ENCODE measurements at places on chromosomes 5 and 9.

DNA sequence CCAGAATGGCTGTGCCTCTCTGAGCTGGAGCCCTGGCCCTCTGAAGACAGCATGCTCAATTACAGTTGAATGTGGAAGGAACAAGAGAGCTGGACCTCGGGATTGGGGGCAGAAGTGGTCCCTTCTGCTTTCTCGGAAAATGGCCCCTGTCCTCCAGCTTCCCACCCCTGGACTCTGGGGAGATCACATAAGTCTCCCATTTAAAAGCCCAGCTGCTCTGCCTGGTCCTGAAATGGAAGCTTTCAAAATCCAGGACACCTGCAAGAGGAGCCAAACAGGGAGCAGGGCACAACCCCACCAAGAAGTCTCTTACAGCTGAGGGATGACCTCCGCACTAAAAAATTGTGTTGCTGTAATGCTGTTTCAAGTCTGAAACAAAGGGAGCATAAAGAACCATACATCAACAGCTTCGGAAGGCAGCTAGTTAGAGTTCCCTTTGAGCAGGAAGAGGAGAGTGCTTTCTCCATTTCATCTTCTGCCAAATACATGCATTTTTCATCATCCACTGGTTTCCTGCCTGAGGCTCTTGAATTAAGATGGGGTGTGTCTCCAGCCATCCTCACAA lies 48.2 kb downstream of the TGFBI start:
- DNase-seq: no peak

GRCh38 chr5:135053278-135053677 lies 19.2 kb upstream of the PITX1 start:
- DNase-seq: peak; percentile 47

- peak; percentile 62 for DNase-seq
Measured at GRCh38 chr5:97297063-97297703, 114.1 kb upstream of the RIOK2 start.

DNA sequence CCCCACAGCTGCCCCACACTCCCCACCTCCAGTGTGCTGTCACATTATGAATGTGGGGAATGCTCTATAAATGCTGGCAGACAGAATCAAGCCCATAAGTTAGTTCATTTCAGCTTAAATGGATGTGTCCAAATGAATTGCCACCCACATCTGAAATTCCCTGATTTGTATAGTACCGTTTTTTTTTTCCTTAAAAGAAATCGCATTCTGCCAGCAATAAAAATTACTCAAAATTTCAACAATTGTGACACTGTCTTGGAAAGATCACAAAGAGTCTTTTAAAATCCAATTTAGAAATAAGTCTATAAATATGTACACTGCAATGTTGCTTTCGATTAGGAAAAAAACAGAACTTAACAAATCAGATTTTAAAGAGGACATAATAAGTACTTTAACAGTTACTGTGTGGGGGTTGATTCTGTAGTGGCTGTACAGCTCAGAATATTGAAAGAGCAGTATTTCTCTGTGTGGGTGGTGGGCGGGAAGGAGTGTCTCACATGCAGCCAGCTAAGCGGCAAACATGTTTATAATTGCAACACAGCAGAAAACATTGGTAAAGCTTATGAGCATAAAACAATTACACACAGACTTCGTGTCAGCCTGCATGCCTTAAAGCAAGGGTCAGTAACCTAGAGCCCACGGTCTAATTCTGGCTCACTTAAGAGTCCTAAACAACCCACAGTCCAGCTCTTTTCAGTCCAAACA lies 24.9 kb upstream of the CSNK1G3 start:
- DNase-seq: no peak

GRCh38 chr5:116504593-116505166 lies 69.9 kb downstream of the SEMA6A start:
- DNase-seq: no peak

GRCh38 chr9:12329623-12329985 lies 363.6 kb upstream of the TYRP1 start:
- DNase-seq: no peak

- no peak for DNase-seq
Measured at GRCh38 chr9:20476912-20477521, 145.3 kb downstream of the MLLT3 start.

DNA sequence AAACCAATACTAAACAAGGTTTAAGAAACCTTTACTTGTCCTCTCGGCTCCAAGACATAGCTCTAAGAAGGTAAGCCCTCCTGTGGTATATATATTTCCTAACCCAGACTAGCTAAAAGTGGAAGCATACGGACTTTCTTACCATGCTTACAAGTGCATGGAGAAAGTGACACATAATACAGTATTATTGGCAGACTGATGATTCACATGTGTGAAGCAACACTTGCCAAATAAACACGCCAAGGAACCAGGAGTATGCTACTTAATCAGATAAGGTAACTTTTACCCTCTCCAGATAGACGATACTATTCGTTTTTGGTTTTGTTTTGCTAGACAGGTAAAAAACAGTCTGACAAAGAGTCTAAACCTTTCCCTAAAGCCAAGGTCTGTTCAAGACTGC lies 264.1 kb downstream of the MLLT3 start:
- peak; percentile 15 for DNase-seq

GRCh38 chr9:128916745-128917144 lies 4.0 kb upstream of the PHYHD1 start:
- no peak for DNase-seq

GRCh38 chr9:71637926-71638325 lies 130.4 kb downstream of the CEMIP2 start:
- DNase-seq: no peak

- DNase-seq: peak; percentile 87
Measured at GRCh38 chr9:27432308-27432707, 91.8 kb upstream of the IFNK start.

- DNase-seq: no peak
Measured at GRCh38 chr5:158152136-158152535, 293.2 kb upstream of the CLINT1 start.

GRCh38 chr9:34986540-34987047 lies 3.0 kb upstream of the DNAJB5 start:
- peak; percentile 45 for DNase-seq

DNA sequence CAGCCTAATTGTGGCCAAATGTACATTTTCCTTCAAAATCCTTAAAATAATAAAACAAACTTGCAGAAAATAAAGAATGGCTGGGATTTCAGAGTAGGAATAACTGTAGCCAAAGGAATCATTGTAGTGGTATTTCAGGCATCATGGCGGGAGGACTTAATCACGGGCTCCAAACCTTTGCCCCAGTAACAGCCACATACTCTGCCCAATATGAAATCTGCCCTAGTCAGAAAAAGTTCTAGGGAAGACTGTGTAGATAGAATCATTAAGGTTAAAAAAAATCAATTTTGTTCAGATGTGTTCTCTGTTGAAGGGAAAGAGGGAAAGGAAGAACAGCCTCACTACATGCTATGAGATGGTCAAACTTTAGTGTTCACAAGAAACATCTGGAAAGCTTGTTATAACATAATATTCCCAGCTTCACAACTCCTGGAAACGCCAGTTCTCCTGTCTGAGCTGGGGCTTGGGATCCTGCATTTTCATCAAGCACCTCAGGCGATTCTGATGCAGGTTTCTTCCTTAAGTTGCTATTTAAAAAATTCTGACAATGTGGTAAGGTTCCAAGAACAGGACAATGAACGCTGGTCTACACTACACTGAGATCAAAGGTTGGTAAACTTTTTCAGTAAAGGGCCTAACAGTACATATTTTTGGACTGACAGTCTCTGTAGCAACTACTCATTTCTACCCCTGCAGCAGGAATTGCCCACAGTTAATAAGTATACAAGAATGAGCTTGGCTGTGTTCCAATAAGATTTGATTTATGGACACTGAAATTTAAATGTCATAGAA lies 87.9 kb downstream of the CEMIP2 start:
- peak; percentile 16 for DNase-seq

- DNase-seq: no peak
Measured at GRCh38 chr5:119343766-119344165, 12.1 kb upstream of the TNFAIP8 start.

- no peak for DNase-seq
Measured at GRCh38 chr5:158116965-158117364, 258.0 kb upstream of the CLINT1 start.

- DNase-seq: peak; percentile 73
Measured at GRCh38 chr5:16690243-16690852, 73.6 kb upstream of the RETREG1 start.

DNA sequence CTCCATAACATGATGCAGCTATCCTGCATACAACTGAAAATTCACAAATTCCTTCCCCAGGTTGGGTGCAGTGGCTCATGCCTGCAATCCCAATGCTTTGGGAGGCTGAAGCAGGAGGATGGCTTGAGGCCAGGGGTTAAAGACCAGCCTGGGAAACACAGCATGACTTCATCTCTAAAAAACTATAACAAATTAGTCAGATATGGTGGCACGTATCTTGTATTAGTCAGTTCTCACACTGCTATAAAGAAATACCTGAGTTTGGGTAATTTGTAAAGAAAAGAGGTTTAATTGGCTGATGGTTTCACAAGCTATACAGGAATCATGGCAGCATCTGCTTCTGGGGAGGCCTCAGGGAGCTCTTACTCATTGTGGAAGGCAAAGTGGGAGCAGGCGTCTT lies 56.4 kb upstream of the DAPK1 start:
- DNase-seq: no peak

GRCh38 chr9:1879501-1879900 lies 135.6 kb upstream of the SMARCA2 start:
- DNase-seq: no peak

DNA sequence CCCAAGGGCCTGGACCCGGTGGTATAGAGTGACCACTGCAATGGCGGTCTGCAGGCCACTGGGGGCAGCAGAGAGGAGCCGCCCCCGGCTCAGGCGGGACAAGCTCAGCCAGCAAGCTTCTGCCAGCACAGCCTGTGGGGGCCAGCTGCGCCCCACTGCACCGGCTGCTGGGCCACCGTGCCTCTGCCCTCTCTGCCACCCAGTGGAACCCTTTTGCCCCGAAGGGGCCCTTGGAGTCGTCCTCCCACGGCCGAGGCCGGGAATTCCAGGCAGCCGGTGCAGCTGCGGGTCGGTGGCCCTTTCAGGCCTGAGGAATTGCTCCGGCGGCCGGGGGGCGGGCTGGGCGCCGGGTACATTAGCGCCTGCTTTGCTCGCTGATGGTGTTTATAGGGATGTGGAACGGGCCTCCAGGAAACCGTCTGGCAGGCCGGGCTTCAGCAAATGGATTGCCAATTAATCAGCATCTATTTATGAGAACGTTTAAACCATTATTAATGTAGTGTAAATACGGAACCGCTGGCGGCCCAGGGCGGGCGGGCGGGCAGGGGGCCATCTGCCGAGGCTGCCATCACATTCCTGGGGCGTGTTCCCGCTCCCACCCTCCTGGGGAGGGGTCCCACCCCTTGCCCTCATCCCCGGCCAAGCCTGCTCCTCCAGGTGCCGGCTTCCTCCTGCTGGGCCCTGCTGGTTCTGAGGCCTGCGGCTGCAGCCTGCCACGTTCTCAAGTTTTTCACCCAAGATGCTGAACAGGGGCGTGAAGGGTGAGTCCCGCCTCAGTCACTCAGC lies 127.4 kb downstream of the BARX1 start:
- DNase-seq: peak; percentile 73

- DNase-seq: no peak
Measured at GRCh38 chr9:16281707-16282106, 588.8 kb downstream of the BNC2 start.

DNA sequence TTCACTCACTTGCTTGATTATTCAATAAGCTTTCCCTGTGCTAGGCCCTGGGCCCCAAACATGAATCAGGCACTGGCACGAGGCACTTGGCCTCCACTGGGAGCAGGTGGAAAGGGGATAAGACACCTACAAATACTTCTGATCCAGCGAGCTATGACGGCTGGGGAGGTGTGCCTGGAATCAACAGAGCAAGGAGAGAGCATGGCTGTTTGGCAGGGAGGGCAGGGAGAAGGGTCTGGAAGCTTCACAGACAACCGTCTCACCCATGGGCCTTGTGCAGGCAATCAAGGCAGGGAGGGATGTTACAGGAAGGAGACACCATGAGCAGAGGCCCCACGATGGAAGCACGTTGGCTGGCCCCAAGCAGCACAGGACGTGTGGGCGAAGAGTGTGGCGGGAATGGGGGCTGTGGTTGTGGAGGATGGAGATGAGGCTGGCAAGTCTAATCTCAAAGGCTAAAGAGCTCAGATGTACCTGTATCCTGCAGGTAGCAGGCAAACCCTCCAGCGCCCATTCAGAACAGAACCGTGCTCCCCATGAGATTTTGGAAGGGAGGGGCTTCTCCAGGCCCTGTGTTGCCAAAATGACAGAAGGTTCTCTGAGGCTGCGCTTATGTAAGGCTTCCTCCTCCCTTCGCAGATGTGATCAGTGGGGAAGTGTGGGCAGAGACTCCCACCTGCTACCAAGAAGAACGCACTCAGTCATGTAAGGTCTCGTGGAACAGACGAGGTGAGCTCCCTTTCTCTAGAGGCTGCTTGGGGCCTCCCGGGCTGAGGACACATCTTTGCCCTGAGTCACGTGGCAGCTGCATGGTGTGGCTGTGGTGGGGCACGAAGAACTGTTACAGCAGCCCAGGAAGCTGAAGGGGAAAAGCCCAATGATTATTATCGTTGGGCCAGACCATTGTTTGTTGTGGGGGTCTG lies 189.7 kb downstream of the DAB2IP start:
- DNase-seq: no peak

DNA sequence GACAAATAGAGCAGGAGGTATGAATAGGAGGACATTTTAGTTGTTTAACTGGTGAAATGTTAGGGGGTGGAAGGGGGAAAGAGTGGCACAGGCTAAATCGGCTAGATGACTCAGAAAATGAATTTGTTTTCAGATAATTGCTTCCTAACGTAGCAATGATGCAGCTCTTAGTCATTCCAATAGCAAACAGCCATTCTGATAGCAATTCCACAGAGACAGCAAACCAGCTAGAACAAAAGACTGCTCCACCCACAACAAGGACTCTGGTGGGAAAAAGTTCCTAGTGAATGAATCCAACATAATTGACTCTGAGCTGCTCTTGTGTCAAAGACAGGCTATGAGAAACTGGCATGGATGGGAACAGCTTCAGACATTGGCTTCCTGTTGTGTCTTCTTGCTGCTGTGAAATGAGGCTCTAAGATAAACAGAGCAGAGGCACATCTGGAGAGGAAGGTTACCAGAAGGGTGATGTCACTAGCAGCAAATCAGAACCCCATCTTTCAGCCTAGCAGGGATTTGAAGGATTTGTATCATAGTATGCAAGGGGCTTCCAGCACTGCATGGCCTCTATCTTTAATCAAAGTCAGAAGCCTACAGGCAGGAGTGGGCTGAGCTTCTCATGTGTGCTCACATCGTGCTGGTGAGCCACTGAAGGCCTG lies 28.1 kb upstream of the F2RL1 start:
- peak; percentile 31 for DNase-seq

DNA sequence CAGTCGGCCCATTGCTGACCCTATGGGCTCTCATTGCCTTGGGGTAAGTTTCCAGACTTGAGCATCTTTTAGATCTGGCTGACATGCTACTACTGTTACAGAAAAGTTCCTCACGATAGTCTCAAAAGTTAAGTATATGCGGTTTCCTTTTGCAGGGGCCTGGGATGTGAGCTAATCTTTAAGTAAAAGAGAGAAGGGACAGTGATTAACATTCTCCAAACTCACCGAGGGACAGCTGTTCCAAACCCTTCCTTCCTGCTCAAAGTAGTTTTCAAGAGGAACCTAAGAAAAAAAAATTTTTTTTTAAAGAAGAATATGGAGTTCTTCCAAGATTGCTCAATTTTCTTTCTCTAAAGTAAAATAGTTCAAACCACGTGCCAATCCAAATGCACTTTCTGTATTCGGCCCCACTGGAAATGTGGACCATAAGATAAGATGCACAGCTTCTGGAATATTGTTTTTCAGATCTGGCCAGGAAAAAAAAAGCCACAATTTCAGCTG lies 168.0 kb upstream of the SPRY4 start:
- DNase-seq: peak; percentile 10

Data from hematopoietic multipotent progenitor cell treated with erythropoietin and hydrocortisone succinate and interleukin-3 and kit ligand, for 4 days (in vitro differentiated cells).